A673 (cell line): ENCODE measurements at places on chromosomes 12 and 14.
A peak's percentile ranks its signal among the peaks of the same experiment; 100 is the strongest.

GRCh38 chr12:20438299-20438779, 70.0 kb downstream of the PDE3A start:
- no peak for DNase-seq

GRCh38 chr12:112352921-112353320, 29.3 kb downstream of the HECTD4 start:
- DNase-seq, result no peak

DNA sequence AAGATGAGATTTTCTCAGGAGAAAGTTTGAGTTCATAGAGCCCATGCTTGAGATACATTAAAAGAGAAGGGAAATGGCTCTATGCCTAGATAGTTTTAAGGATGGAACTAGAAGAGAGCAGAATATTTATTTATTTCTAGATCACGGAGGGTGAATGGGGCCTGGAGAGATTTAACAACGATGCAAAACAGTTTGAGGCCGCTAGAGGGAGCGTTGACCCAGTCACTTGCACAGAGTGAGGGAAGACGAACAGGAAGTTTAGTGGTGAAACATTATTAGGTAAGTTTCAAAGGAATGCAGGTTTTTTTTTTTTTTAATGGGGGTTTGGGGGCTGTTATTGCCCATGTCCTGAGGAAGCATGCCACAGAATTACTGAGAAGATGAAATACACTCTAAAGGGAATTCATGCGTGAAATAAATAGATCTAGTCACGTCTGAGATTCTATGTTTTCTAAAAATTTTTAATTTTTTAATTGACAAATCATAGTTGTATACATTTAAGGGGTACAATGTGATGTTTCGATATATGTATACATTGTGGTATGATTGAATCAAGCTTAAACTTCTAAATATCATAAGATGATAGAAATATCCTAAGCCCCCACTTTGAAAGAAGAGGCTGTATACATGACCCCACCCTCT, 14.8 kb upstream of the PPP1R1A start:
- DNase-seq, result peak; percentile 94

- no peak for DNase-seq
These were observed 196.0 kb downstream of the GALC start for GRCh38 chr14:87797001-87797400.

DNA sequence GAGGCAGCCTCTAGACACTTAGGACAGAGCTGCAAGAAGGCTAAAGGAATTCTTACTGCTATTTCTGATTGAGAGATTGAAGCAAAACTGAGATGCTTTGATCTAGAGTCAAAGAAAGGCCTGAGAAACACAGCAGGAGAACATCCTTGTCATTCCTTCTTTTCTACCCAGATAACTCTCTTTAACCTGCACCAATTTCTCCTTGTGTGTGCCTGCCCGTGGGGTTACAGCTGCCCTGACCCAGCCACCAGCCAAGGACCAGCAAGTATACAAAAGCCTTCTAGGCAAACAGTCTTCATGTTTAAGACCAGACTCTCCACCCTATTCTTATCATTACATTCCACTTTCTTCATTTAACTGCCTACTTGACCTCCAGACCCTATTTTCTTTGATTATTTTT, 81.7 kb upstream of the PRB2 start:
- no peak for DNase-seq

DNA sequence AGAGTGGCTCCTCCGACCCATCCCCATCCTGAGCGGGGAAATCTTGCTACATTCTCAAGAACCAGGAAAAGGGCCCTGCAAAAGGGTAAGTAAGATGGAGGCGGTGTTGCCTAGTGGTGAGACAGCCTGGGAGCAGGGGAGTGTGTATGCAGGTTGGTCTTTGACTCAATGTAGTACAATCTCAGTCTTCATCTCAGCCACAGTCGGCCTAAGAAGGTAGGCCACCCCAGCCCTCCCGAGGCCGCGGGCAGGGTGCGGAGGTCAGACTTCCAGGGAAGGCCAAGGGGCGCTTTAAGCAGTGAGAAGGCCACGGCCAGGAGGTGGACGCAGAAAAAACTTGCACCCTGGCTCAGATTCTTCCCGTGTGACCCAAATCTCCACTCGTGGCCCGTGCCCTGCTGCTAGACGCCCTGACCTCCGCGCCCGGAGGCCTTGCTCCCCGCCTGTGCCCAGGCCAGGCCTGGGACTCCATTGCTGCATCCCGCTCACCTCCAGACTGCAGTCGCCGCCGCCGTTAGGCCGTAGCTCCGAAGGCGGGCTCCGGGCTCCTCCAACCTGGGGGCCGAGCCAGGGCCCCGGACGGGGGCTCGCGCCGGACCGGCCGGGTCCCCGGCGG, 435 bp downstream of the FOXM1 start:
- DNase-seq, result peak; percentile 34

- DNase-seq, result no peak
These were observed 513.0 kb downstream of the NAV3 start for GRCh38 chr12:78343657-78344056.

DNA sequence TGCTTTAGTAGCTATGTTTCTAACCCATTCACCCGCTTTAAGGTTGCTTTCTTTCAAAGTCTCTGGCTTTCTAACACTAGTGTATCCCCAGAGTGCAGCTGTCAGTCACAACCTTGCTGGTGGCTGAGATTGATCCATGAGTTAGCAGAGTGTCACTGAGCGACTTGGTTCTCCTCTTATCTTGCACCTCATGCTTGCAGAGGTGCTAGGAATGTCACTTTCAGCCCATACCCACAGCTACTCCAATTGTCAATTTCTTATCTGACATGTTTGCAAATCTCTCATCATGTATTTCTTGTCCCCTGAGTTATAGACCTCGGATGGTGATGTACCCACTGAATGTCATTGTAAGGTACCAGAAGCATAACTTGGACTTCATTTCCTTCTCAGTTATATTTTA, 1110.2 kb downstream of the GALC start:
- DNase-seq, result no peak

DNA sequence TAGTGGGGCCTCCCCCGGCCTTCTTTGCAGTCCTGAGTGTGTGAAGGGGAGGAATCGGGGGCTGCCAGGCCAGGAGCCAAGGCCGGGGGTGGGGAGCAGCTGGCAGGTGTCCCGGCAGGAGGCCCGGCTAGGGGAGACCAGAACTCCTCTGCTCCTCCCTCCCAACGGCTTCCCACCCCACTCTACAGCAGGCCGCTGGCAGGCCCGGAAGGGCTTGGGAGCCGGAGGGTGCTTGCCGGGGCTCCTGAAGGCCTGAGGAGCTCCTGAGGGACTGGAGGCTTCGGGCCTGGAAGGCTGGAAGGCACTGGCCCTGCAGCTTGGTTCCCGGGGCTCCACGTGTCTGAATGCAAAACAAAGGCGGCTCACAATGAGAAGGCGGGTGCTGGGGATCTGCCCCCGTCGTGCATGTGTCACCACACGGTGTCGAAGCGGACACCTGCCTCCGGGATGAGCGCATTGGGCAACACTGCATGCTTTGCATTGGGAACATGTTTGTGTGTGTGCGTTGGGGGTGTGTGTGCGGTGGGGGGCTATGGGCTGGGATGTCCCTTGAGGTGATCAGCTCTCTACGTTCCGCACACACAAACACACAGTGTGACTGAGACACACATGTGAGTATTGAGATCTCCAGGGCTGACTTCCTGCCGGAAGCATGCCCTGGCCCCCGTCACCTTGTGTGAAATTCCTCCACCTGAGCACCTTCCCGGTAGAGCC, 30.9 kb upstream of the ANKRD9 start:
- DNase-seq, result peak; percentile 91

DNA sequence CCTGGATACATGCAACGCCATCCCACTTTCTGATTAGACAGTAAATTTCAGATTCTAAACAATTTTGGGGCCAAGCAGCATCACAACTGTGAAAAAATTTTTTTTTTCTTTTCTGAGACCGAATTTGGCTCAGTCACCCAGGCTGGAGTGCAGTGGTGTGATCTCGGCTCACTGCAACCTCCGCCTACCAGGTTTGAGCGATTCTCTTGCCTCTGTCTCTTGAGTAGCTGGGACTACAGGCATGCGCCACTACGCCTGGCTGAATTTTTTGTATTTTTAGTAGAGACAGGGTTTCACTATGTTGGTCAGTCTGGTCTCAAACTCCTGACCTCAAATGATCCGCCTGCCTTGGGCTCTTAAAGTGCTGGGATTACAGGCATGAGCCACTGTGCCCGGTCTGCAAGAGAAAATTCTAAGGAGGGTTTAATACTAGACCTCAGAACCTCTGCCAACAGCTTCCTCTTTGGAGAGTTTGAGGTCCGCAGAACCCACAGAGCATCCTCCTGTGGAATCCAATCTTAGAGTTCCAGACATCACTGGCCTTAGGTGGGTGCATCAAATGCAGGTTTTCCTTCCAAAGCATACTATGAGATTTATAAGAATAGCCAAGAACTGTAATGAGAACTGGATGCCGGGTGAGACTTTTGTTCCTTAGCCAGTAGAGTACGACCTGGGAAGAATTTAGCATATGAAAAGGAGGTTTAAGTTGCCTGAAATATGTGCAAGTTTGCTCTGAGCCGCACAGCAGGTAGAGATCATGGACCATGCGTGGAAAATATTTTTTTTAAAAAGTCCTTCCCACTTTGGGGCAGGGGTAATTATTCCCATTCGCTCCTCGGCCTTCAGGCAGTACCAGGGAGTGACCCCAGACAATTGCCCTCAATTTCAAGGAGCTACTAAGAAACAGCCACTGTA, 7.8 kb upstream of the PHC1 start:
- DNase-seq, result no peak

DNA sequence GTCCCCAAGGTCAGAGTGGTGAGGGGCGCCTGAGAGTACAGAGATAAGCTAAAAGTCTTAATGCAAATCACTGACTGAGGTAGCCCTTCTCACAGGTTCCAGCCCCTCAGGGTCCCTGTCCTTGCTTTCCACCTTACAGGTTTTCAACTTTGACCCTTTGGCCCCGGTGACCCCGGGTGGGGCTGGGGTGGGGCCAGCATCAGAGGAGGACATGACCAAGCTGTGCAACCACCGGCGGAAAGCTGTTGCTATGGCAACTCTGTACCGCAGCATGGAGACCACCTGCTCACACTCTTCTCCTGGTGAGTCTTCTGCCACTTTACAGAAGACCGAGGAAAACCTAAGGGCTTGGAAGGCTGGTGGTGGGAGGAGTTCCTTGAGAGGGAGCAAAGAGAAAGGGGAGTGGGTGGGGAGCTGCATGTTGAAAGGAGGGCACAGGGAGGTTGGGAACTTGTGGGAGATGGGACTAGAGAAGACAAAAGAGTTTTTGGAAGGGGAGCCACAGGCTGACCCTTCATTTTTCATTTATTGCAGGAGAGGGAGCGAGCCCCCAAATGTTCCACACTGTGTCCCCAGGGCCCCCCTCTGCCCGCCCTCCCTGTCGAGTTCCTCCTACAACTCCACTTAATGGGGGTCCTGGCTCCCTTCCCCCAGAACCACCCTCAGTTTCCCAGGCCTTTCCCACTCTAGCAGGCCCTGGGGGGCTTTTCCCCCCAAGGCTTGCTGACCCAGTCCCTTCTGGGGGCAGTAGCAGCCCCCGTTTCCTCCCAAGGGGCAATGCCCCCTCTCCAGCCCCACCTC, 2.4 kb downstream of the MBD6 start:
- DNase-seq, result no peak

GRCh38 chr14:20632448-20632830, 9.1 kb downstream of the OR6S1 start:
- no peak for DNase-seq

DNA sequence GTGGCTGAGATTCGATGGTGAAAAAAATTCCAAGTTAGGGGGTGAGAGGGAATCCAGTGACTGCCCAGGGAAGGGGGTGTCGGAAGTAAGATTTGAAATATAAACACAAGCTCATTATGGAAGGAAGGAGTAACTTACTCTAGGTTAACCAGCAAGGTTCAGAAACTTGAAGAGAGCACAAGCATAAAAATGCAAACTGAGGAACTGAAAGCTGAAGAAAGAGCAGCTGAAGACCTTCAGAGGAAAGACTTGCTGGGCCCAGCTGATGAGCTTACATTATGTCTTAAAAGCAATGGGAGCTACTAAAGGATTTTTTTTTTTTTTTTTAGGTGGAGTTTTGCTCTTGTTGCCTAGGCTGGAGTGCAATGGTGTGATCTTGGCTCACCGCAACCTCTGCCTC, 189.7 kb upstream of the GRIN2B start:
- DNase-seq, result no peak

GRCh38 chr14:23327947-23328744, 6.9 kb downstream of the PABPN1 start:
- peak; percentile 82 for DNase-seq

GRCh38 chr12:10196210-10196609, 16.5 kb upstream of the GABARAPL1 start:
- no peak for DNase-seq

- no peak for DNase-seq
These were observed 177.0 kb upstream of the TBX3 start for GRCh38 chr12:114860969-114861368.

DNA sequence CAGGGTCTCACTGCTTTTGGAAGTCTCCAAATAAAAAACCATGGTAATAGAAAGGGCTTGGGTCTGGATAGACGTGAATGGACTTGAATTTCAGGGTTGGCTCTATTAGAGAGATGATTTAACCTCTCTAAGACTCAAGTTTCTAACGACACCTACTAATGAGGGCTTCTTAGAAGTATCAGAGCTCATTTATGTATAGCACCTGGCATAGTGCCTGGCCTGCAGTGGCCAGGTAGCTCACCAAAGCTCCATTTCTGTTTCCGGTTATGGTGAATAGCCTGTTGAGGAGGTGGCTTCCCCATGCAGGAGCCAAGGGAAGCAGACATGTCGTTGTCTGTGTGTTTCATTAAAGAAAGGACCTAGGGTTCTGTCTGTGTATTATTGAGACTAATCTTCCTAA, 108.6 kb downstream of the ETV6 start:
- DNase-seq, result no peak

DNA sequence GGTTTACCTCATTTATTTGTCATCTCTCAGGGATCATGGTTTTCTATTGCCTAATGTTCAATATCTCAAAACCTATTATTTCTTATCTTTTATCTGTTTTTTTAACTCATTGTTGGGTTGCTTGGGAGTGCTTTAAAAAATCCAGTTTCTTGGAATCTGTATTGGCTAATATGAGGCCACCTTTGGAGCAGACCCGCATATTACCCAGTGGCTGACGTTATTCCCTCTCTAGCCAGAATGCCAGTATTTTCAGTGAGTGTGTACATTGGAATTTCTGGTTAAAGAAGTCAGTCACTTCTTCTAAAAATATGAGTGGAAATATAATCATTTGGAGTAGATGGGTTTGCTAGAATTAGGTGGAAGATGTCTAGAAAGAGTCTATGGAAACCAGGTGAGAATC, 38.3 kb downstream of the PRMT8 start:
- no peak for DNase-seq

DNA sequence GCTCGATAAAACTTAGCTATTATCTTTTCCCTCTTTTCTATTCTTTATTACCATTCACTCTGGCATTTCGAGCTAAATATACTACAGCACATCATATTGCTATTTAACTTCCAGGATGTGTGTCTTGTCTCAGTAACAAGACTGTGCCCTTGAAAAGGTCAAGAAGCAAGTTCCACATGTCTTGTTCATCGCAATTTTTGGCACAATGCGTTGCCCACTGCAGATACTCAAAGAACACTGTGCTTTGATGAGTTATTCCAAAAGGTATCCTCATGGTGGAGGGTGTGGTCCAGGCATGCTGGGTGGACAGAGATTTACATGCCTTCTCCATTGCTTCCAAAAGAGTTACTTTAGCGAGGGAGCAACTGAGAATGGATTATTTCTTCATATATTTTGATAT, 6.6 kb downstream of the E2F7 start:
- DNase-seq, result no peak

GRCh38 chr12:42217656-42218055, 20.4 kb downstream of the YAF2 start:
- DNase-seq, result no peak

GRCh38 chr12:50333441-50333840, 50.1 kb upstream of the LIMA1 start:
- DNase-seq, result no peak
